ENCODE measurements at places on chromosomes 2 and 18.

- peak; percentile 32 for DNase-seq
These were observed 10.8 kb upstream of the ERMN start for GRCh38 chr2:157336137-157337010.

- DNase-seq, result no peak
These were observed 14.0 kb downstream of the SLC14A2 start for GRCh38 chr18:45628979-45629958.

- DNase-seq, result no peak
These were observed 43.8 kb upstream of the SLC14A1 start for GRCh38 chr18:45680066-45680690.

- no peak for DNase-seq
These were observed 549.9 kb downstream of the XIRP2 start for GRCh38 chr2:167438206-167438605.

GRCh38 chr2:179263446-179264367 is 925 bp downstream of the SESTD1 start:
- DNase-seq, result peak; percentile 14

GRCh38 chr2:225462945-225463344 is 63.4 kb downstream of the NYAP2 start:
- no peak for DNase-seq
